CD4-positive, alpha-beta T cell treated with Interleukin-21 for 1 hour (primary cell): ENCODE measurements at places on chromosomes 5 and 9.
A peak's percentile ranks its signal among the peaks of the same experiment; 100 is the strongest.

- no peak for DNase-seq
These were observed 82.9 kb downstream of the PTCD2 start for GRCh38 chr5:72402959-72403628.

DNA sequence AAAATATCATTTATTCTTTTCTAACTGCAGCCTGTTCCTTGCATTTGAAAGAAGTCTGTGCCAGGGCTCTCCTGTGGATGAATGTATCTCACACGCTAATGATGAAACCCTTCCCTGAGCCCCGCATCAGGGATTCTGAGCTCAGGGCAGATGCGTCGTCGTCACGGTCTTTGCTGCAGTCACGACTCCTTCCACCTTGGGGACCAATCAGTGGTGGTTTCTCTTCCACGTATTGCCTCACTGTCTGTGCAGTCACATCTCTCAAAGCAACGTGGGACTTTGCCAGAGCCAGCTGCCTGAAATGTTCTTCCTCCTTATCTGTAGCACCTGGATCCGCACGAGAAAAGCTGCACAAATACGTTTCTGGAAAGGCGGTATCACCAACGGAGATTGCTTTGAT, 13.9 kb upstream of the UBE2QL1 start:
- no peak for DNase-seq

DNA sequence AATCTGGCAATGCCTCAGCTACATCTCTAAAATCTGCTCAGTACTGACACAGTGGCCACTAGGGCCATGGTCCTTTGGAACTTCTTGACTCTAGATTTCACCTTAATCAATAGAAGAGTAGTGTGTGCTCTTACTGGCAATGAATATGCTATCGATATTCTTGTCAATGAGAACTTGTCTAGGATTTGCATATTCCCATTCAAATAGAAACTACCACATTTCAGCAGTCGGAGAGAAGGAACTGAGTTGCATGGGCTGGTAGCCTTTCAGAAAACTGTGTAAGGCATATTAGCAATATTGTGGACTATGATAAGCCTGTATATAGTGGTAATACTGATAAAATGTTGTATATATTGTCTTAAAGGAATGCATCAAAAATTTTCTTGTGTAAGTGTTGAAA, 45.3 kb upstream of the NAA35 start:
- DNase-seq: no peak

DNA sequence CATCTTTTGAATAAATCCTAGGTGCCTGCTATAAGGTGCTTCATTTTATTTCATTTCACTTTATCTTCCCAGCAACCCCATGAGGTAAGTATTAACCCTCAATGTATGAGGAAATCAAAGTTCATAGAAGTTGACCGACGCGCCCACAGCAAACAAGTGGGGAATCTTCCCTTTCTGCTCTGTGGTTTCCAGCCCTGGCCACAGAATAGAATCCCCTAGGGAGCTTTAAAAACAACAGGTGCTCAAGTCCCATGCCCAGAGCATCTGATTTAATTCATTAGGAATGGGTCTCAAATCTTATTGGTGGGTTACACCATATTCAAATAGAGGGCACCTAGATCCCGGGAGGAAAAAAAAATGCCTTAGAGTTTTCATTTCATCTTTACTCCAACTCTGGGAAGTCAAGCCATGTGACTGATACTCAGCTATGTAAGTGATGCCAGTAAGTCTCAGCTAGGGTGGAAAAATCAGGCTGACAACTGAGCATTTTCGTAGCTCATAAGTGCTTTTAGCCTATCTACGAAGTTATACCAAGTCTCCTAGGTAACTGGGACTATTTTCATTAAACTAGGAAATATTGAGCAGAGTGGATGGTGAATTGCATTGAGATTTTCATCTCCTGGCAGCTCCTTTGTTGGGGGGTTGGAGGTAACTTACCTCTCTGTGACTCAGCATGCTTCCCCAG, 353.4 kb upstream of the SLC30A5 start:
- no peak for DNase-seq

DNA sequence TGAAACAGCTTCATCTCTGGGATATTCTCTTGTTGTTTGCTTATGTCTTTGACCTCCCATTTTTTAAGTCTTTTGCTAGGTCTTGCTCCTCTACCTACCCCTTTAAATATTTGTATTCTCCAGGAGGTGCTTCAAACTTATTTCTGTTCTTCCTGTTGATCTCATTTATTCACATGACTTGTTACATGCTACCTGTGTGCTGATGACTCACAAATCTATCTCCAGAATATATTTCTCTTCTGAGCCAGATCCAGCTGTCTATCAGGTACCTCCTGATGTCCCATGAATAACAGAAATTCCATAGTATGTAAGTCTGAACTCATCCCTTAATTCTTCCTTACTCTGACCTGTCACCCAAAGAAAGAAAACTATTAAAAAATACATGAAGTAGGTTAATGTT, 11.0 kb downstream of the NIPBL start:
- no peak for DNase-seq

- peak; percentile 60 for DNase-seq
These were observed 37.4 kb downstream of the PIK3R1 start for GRCh38 chr5:68252673-68253623.

DNA sequence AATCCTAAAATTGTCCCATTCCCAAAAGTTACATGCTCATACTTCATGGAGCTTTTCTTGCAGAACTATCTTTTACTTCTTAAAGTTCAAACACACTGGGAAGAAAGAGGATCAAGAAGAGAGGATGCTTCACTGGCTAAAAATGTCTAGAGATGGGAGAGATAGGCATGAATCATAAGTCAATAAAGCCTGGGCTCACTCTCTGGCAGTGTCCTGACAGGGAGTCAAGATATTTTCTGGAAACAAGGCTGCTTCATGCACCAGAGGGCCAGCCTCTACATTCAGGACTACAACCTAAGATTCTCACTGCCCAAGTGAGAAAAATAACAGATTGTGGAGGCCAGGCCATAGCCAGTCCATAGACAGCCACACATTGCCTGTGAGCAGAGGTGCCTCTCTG, 1358.4 kb downstream of the EFNA5 start:
- DNase-seq: no peak

- DNase-seq: no peak
These were observed 277.6 kb upstream of the ADAMTS16 start for GRCh38 chr5:4862500-4862899.

GRCh38 chr5:79975422-79975821, 15.6 kb downstream of the MTX3 start:
- DNase-seq: no peak

DNA sequence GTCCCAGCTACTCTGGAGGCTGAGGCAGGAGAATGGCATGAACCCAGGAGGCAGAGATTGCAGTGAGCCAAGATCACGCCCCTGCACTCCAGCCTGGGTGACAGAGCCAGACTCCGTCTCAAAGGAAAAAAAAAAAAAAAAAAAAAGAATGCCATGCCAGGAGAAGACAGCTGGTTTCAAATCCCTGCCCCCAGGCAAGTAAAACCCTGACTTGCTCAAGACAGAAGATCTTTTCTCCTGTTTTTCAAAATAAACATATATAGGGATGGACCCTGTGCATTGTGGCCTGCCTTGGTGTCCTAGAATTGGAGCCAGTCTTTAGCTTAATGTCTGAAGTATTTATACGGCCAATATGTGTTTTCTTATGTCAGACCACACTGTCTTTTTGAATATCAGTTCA, 177.1 kb downstream of the NR3C1 start:
- DNase-seq: no peak

DNA sequence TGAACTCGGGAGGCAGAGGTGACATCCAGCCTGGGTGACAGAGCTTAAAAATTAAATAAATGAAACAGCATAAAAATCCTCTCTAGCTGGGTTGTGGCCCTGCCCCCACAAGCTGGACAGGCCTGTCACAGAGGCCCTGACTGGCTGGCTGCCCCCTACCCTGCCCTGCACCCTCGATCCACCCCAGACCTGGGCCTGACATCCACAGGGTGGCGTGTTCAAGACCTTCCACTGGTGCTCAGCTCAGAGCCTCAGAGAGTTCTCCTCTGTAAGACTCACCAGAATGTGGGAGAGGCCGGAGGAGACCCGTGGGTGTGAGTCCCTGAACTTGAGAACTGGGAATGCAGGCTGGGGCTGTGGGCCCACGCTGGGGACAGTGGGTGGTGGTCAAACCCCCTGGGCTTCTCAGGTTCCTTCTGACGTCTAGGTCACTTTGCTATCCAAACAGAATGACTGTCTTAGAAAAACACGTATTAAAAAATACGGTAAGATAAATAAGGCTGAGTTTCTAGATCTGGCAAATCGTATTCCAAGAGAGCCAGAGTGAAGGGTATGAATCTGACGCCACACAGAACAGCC, 9.7 kb upstream of the WDR38 start:
- no peak for DNase-seq

DNA sequence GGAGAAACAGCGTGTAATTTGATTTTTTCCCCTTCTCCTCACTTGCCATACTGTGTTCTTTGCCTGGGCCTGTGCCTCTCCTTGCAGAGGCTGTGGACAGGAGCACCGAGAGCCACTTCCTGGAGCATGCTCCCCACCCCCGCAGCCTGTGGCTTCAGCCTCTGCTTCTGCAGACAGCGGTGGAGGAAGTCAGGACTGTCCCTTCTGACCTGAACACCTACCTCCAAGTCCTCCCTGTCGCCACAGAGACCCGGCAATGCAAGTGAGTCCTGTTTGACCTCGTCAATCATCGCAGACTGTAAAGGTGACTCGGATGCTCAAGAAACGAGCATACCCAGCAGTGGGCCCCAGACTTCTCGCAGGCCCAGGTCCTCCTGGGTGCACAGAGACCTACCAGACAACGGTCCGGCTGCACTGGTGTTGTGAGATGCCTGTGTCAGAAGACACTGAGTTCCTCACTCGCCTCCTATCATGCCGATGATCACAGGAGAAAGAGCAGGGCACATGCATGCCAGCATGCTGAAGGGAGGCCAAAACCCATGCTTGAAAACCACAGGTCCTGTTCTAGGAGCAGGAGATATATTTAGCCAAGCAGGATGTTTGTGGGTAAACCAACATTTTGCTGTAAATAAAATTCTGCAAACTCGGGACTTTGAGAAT, 198.8 kb downstream of the AUH start:
- peak; percentile 43 for DNase-seq

DNA sequence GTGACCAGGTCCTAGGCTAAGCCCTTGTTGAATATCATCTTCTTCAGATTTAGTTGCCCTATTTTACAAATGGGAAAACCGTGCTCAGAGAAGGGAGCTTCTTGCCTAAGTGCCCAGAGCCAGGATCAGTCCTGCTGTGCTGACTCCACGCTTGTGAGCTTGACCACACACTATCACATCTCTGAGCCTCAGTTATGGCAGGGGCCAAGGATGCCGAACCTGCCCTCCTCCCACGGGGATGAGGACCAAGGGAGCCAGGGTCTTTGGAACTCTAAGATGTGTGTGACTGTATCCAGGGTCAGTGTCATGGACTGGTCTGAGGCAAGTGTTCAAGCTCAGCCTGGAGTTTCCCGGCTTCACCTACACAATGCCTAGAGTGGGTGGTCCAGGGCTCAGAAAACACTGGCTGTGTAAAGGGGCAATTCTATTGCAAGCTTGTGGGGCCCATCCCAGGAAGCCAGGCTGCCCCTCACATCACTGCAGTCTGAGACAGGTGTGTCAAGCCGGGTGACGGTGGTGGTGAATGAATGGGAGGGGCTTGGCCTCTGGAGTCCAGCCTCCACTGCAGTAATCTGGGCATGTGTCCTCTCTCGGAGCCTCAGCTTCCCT, 235.7 kb downstream of the PBX3 start:
- DNase-seq: no peak

DNA sequence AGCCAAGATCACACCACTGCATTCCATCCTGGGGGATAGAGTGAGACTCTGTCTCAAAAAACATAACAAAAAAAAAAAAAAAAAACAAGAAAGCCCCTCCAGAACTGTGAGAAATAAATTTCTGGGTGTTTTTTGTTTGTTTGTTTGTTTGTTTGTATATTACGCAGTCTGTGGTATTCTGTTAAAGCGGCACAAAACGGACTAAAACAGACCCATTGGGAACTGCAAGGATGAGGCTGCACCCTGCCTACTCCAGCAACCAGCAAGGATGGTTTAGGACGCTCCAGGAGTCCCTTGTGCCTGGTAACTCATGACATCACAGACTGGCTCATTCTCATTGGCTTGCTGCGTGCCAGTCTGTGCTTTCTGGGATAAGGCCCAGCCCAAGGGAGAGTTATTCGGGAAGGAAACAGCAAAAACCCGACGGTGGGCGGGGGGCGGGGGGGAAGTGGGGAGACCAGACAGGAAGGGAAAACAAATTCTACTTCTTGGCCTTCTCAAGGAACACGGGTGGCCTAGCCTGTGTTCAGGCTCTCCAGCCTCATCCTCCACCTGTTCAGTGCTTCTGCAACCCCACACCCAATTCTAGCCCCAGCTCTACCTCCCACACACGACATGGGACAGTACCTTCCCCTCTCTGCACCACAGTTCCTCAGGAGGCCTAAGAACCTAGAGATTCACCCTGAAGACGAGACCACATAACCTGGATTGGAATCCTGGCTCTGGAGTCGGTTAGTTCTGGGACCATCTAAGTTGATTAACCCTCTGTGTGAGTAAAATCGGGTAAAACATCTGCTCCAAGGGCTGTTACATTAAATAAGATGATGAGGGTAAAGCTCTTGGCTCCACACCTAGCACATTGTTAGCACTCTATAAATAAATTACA, 2.8 kb downstream of the CD74 start:
- DNase-seq: peak; percentile 70

DNA sequence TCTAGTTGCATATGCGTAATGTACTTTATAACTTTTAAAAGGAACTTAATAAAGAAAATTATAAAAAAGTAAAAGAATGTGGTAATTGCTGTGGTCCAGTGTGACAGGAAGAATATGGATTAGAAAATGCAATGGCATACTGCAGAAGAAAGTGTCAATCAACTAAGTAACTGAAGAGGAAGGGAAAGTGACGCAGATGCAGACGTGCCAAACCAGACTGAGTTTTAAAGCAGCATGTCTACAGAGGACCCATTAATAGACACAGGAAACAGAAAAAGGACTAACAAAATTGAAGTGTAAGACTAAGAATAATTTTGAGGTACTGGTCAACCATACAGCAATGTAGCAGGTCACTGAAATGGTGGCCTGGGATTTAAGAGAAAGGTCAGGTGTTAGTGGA, 73.3 kb downstream of the DPYSL3 start:
- no peak for DNase-seq
